ENCODE measurements at places on chromosomes 6 and 20.

- no peak for DNase-seq
Observed at GRCh38 chr20:8213831-8214587, 81.9 kb downstream of the PLCB1 start.

GRCh38 chr6:47741807-47742206 lies 40.0 kb upstream of the OPN5 start:
- no peak for DNase-seq

DNA sequence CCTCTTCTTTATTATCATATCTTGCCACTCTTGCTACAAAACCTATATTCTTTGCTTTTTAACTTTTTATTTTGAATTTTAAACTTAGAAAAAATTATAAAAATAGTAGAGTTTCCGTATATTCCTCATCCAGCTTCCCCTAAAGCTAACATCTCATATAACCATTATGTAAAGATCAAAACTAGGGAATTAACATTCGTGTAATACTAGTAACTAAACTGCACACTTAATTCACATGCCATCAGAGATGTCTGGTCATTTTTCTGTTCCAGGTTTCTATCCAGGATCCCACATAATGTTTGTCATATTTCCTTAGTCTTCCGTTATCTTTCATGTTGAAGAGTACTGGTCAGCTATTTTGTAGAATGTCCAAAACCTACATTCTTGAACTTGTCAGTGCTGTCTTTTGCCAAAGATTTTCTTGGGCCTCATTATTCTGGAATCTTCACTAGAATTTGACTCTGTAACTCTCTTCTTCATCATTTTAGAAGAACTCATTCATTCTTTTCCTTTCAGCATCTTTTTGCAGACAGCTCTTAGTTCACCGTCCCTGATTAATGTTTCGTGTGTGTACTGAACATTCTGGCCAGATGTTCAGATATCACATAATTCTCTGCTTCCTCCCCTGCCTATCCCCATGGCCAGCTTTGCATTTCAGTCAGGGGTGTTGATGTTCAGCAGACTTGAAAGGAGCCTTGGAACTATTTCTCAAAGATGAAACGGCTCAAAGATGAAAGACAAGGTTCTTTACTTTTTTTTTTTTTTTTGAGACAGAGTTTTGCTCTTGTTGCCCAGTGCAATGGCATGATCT lies 9.4 kb downstream of the CTNNBL1 start:
- DNase-seq: no peak

DNA sequence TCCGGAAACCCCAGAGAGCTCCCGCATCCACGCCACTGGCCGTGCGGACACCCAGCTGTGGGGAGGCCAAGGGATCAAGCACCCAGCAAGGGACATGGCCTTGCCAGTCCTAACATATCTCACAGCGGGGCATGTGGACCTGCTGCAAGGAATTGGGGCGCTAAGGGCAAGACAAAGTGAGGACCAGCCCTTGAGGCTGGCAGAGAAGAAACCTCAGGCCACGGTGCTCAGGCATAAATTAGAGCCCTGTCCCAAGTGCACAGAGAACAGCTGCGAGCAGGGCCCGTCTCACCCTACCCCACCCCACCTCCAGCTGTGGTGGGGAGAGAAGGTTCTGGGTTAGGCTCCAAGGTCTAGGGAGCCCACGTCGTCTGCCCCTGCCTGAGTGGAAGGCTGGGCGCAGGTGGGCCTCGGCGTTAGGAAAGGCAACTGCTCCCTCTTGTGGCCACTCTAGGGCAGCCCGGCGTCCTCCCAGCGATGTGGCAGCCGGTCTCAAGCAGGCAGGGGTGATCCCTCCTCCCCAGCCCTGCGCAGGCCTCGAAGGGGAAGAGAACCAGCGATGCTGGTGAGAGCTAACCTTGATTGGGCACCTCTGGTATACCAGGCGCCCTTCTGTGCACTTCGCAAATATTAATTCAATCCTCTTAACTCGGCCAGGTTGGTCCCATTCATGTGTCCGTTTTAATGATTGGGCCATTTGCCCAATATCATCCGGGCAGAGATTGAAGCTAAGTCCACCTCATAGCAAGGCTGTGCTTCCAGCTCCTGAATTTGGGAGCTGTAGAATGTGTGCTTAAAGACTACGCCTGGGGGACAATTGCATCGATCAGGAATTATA lies 235.8 kb downstream of the NFATC2 start:
- DNase-seq: peak; percentile 63

DNA sequence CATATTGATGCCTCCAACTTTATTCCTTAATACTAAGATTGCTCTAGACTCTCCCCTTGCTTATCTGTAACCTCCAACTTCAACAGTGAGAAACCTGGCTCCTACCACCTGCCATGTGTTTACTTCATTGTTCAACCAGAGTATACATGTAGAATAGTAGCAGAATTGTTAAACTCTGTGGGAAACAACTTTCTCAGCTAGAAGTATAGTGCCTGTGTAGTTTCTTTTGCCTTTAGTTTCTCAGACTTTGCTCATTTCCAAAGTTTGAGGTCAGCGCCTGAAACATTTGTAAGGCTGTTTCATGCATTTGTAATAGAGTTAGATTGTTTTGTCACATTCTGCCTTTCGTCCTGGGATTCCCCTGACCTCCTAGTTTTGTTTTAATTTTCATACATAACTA lies 34.9 kb upstream of the HECA start:
- no peak for DNase-seq

DNA sequence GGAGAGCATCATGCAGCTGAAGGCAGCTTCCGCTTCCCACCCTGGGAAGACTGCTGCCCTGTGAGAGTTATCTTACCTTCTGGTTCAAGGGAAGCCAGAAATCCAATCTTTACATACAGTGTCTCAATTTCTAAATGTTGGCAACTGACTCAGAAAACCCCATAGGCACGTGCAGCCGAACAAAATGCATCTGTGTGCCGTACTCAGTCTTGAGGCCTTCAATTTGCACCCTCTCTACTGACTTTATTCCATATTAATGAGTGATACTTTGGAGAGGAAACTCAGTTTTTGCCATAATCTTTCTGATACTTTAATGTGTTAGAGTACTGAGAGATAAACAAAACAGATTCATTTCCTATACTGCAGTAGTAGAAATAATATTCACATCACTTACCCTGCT lies 172.5 kb upstream of the C6orf118 start:
- DNase-seq: no peak

DNA sequence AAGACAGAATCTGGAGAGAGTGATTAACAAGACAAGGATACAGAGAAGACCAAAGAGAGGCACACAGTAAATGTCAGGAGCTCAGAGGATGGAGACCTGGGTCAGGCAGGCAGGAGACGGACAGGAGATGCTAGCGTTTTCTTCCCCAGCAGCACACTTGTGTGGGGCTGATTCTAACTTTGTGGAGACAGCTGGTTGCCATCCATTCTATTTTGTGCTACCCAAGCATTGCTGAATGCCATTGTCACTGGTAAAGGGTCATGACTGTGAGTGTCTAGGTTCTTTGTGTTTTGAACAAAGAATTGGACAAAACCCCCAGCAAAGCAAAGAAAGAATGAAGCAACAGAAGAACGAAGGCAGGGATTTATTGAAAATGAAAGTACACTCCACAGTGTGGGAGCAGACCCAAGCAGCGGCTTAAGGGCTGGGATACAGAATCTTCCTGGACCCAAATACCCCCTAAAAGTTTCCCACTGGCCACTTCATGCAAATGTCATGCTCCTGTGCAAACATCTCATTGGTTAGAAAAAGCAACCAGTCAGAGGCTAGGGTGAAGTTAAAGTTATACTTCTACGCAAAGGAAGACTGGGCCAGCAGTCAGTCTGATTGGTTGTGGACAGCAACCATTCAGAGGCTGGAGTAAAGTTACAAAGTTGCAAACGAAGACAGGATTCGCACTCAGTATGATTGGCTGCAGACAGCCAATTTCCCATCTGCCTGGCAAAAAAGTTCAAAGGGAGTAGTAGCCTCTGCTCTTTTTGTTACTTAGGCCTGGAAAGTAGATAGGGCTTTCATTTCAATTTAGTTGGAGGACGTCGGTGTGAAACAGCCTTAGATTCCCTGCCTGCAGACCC lies 17.5 kb downstream of the PTK7 start:
- DNase-seq: no peak

GRCh38 chr6:44333273-44333919 lies 9.1 kb upstream of the SPATS1 start:
- DNase-seq: no peak

DNA sequence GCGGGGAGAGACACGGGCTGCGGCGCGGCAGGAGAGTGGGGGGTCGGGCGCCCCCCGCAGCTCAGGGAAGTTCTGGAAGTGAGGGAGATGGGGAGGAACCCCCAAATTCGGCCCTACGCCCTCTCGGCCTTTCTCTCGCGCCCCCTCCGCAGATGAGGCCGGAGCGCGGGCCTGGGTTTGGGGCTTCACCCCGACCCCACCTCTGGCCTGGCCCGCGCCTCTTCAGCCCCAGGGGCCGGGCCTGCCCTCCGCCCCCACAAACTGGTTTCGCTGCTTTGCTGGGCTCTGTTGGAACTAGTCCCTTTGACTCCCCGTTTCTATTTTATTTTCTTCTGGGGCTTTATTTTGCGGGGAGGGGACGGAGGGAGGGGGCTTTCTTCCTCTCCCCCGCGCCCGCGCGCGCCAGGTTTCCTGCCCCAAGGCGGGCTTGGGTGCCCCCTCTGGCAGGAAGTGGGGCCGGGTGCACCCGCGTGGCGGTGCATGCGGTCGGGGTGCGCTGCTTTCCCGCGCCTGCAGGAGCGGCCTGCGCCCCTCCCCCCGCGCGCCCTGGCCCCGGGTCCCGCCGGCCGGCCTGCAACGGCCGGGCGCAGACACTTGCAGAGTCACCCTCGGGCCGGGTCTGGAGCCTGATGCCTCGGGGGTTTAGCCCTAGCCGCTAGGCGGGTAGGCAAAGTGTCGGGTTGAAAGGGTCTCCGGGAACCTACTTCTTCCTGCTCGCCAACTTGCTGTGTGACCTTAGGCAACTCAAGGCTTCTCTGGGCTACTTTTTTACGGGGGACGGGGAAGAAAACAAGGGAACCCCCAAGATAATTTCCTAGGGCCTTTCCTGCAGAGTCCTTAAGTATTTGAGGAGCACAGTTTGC lies 1.3 kb downstream of the HMGA1 start:
- peak; percentile 76 for DNase-seq

DNA sequence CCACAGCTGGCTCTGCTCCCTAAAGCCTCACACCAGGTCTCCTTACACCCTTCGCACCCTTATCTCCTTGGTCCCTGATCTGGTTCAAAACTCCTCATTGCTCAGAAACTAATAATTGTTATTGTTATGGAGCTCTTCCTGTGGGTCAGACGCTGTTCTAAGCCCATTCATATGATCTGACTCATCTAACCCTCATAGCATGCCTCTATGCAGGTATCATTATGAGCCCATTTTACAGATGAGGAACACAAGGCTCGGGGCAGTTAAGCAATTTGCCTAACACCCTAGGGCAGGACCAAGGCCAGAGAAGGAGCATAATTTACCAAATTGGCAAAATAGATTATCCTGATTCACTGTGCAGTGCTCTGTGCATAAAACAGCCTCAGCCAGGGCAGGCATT lies 51.8 kb upstream of the CCDC167 start:
- no peak for DNase-seq

- no peak for DNase-seq
Observed at GRCh38 chr6:113907102-113907815, 50.1 kb downstream of the MARCKS start.

GRCh38 chr6:139699911-139700310 lies 325.5 kb upstream of the CITED2 start:
- no peak for DNase-seq

GRCh38 chr20:61521687-61522420 lies 269.8 kb downstream of the CDH4 start:
- DNase-seq: no peak

- no peak for DNase-seq
Observed at GRCh38 chr20:49313283-49313682, 35.4 kb upstream of the ZNFX1 start.

GRCh38 chr6:166204852-166205650 lies 37.4 kb upstream of the TBXT start:
- DNase-seq: no peak

DNA sequence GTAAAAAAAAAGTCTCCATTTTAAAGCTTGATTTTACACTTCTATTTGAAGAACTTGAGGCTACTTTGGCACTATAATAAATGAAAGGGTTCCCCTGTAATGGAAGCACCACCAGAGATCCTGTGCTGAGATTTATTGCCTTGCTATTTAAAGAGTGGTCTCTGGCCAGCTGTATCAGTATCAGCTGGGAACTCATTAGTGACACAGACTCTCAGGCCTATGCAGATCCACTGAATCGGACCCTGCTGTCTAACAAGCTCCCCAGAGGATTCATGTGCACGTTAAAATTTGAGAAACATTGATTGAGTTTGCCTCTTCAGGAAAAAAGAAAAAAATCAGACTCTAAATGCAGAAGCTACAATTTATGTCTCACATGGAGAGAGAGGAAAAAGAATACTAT lies 299.9 kb upstream of the BMP2 start:
- no peak for DNase-seq

- no peak for DNase-seq
Observed at GRCh38 chr6:136983687-136984086, 61.1 kb downstream of the IL20RA start.

DNA sequence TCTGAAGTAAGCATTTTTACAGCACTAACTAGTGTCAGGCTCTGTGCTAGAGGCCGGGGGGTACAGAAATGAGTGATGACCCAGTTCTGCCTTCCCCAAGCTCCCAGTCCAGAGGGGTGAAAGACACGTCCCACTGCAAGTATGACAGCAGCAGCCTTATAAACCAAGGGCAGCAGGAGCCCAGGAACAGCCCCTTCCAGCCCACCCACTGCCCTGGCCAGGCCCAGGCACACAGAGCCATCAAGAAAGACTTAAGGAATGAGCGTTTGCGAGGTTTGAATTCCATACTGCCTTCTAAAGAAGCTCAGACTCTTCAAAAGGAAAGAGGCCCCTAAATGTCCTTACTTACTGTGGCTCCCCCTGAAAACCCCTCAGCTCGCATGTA lies 10.0 kb downstream of the TRERF1 start:
- no peak for DNase-seq

DNA sequence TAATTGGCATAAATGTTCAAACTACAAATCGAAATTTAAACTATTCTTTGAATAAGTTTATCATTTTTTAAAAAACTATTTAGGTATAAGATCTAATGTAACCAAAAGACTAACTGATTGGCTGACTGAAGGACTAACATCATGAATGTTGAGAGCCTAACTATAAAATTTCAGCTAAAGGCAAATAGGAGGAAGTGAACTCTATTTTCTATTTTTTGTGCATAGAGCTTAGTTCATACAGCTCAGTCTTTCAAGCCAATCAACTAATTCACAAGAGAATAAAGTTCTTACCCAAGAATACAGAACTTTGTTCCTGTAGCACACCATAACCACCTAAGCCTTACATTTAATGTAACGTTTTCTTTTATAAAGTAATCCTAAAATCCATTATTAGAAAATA lies 46.3 kb upstream of the STXBP5 start:
- DNase-seq: no peak

DNA sequence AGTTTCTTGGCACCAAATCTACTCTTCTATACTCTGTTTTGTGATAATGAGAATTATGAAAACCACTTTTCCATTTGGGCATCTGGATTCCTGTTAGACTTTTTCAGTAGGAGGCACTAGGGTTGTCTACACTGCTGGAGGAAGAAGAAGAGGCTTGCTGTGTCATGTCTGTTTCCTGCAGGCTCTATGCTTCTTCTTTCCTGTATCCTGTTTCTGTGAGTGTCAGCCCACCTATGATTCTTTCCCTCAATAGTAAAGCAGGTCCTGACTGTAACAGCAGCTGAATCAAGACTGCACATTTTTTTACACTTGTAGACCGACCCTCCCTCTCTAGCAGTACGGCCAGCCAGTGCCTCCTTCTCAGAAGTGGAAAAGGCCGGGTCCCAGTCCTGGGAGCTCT lies 603.9 kb downstream of the HDGFL1 start:
- no peak for DNase-seq

Measured in activated CD4-positive, alpha-beta T cell treated with anti-CD3 and anti-CD28 coated beads for 4 hours (primary cell).